ENCODE measurements at places on chromosomes 11 and 22.

- no peaks in the 10 kb centered on the region for H3K27me3 ChIP-seq
- H3K36me3 ChIP-seq: no peaks in the 10 kb centered on the region
- DNase-seq: no peak
Observed at GRCh38 chr11:81432333-81432732, 1301.3 kb downstream of the FAM181B start.

DNA sequence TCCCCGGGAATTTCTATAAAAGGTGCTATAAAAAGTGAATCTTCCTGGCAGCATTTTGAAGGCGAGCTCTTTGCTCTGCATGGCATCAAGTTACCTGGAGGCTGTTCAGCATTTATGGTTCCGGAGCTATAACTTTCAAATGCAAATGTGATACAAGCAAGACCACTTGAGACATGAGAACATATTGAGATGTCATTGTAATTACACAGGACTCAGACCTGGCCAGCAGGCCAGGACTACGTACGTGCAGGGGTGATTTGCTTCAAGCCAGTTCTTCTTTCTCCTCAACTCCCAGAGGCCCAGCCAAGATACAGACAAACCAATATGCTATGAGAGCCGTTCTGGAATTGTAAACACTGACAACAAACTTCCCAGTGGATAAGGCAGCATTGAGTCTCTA is 227.4 kb upstream of the FAT3 start:
- no peaks in the 10 kb centered on the region for H3K36me3 ChIP-seq
- no peaks in the 10 kb centered on the region for H3K27me3 ChIP-seq
- H3K4me1 ChIP-seq: no peaks in the 10 kb centered on the region

- peaks cover 62% of the 10 kb centered on the region for H3K4me1 ChIP-seq
- peaks cover 47% of the 10 kb centered on the region for H3K36me3 ChIP-seq
- no peak overlapping the region for H3K4me3 ChIP-seq
- no peaks in the 10 kb centered on the region for H3K27me3 ChIP-seq
Observed at GRCh38 chr11:12222055-12222792, 111.8 kb downstream of the MICAL2 start.

- H3K4me3 ChIP-seq: no peak overlapping the region
- DNase-seq: no peak
- H3K36me3 ChIP-seq: no peaks in the 10 kb centered on the region
- H3K27me3 ChIP-seq: no peaks in the 10 kb centered on the region
- no peak overlapping the region for H3K27ac ChIP-seq
- H3K4me1 ChIP-seq: no peaks in the 10 kb centered on the region
Observed at GRCh38 chr22:47396105-47396504, 633.7 kb downstream of the TBC1D22A start.

GRCh38 chr22:48906216-48906835 is 921.3 kb downstream of the BRD1 start:
- no peak overlapping the region for H3K27ac ChIP-seq
- H3K4me1 ChIP-seq: no peaks in the 10 kb centered on the region
- H3K27me3 ChIP-seq: peaks cover 2% of the 10 kb centered on the region
- H3K4me3 ChIP-seq: no peak overlapping the region
- DNase-seq: no peak
- H3K36me3 ChIP-seq: no peaks in the 10 kb centered on the region

DNA sequence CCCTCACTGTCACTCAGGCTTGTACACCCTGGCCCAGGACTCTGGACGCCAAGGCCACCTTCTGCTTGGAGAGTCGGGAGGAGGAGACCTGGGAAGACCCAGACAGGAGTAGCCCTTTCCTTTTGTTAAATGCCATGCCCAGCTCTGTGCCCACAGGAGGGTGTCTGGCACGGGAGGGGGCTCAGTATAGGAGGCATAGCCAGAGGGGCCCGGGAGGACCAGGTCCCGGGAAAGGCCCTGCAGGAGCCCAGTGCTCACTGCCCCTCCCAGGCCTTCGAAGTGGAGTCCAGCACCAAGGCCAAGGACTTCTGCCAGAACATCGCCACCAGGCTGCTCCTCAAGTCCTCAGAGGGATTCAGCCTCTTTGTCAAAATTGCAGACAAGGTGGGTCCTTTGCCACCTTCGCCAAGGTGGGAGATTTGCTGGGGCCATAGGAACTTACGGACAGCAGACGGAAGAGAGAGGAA is 79.0 kb downstream of the MYO7A start:
- H3K27ac ChIP-seq: no peak overlapping the region
- DNase-seq: no peak
- H3K27me3 ChIP-seq: no peaks in the 10 kb centered on the region
- no peak overlapping the region for H3K4me3 ChIP-seq
- no peaks in the 10 kb centered on the region for H3K36me3 ChIP-seq
- H3K4me1 ChIP-seq: no peaks in the 10 kb centered on the region

DNA sequence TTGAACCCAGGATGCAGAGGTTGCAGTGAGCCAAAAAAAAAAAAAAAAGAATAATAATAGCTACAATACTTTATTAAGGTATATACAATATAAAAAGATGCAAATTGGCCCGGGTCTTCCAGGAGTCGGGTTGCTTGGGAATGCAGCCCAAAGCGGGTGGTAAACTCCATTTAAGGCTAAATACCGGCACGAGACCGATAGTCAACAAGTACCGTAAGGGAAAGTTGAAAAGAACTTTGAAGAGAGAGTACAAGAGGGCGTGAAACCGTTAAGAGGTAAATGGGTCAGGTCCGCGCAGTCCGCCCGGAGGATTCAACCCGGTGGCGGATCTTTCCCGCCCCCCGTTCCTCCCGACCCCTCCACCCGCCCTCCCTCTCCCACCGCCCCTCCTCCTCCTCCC is 143.3 kb downstream of the DLG2 start:
- H3K27me3 ChIP-seq: no peaks in the 10 kb centered on the region
- no peaks in the 10 kb centered on the region for H3K36me3 ChIP-seq

GRCh38 chr11:116336540-116336939 is 436.2 kb downstream of the BUD13 start:
- H3K4me1 ChIP-seq: no peaks in the 10 kb centered on the region
- no peak for DNase-seq
- H3K36me3 ChIP-seq: no peaks in the 10 kb centered on the region
- H3K4me3 ChIP-seq: no peak overlapping the region
- H3K27me3 ChIP-seq: no peaks in the 10 kb centered on the region

GRCh38 chr11:112630496-112630895 is 330.7 kb upstream of the NCAM1 start:
- no peak overlapping the region for H3K4me3 ChIP-seq
- no peaks in the 10 kb centered on the region for H3K4me1 ChIP-seq
- peaks cover 17% of the 10 kb centered on the region for H3K27me3 ChIP-seq
- DNase-seq: no peak
- no peak overlapping the region for H3K27ac ChIP-seq

GRCh38 chr11:126833065-126833464 is 167.5 kb downstream of the KIRREL3 start:
- H3K4me1 ChIP-seq: no peaks in the 10 kb centered on the region
- H3K27me3 ChIP-seq: no peaks in the 10 kb centered on the region
- H3K4me3 ChIP-seq: no peak overlapping the region

GRCh38 chr22:48277868-48278581 is 1515.6 kb downstream of the TBC1D22A start:
- H3K36me3 ChIP-seq: no peaks in the 10 kb centered on the region
- H3K27ac ChIP-seq: no peak overlapping the region
- DNase-seq: no peak

DNA sequence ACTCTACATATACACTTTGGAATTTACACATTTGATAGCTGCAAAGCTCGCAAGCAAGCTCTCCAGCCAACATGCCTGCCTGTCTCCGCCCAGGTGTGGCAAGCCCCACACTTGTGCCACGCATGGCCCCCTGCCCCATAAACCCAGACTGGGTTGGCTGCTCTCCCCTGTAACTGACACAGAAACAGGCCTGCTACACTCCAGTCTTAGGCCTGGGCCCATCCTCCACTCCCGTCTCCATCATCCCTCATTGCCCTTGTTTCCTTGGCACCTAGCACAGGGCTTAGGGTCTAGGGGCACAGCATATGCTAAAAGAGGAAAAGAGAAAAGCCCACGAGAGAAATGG is 41.4 kb downstream of the PACSIN2 start:
- peaks cover 14% of the 10 kb centered on the region for H3K36me3 ChIP-seq
- peaks cover 5% of the 10 kb centered on the region for H3K4me1 ChIP-seq
- no peaks in the 10 kb centered on the region for H3K27me3 ChIP-seq

GRCh38 chr11:124837491-124837856 is 27.8 kb upstream of the ROBO3 start:
- peak; percentile 17 for DNase-seq
- H3K4me1 ChIP-seq: peaks cover 17% of the 10 kb centered on the region
- no peak overlapping the region for H3K27ac ChIP-seq
- peaks cover 2% of the 10 kb centered on the region for H3K36me3 ChIP-seq

DNA sequence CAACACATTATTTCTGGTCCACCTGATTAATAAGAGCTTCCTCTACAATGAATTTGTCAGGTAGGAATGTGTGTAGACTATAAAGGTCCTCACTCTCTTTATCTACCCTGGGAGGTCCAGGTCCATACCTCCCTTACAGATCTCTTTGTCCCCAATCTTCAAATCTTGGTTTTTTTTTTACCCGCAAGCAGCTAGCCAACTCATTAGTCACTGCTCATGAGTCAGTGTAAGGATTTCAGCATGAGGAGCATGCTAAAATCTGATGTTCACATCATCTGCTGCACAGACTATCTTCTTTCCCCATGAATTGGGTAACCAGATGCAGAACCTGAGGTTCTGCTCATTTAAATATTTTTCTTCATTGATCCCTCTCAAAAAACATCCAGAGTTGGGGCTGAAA is 397.0 kb upstream of the ISX start:
- H3K4me3 ChIP-seq: no peak overlapping the region
- H3K4me1 ChIP-seq: no peaks in the 10 kb centered on the region
- no peaks in the 10 kb centered on the region for H3K27me3 ChIP-seq

- H3K36me3 ChIP-seq: no peaks in the 10 kb centered on the region
- no peak overlapping the region for H3K4me3 ChIP-seq
- no peaks in the 10 kb centered on the region for H3K27me3 ChIP-seq
Observed at GRCh38 chr11:25119416-25119815, 622.6 kb downstream of the LUZP2 start.

- peak overlapping the region; percentile 15 for H3K27ac ChIP-seq
- no peak for DNase-seq
- H3K4me3 ChIP-seq: no peak overlapping the region
- H3K27me3 ChIP-seq: no peaks in the 10 kb centered on the region
- peaks cover 71% of the 10 kb centered on the region for H3K36me3 ChIP-seq
- peaks cover 18% of the 10 kb centered on the region for H3K4me1 ChIP-seq
Observed at GRCh38 chr11:72002841-72003775, 4.4 kb downstream of the IL18BP start.

DNA sequence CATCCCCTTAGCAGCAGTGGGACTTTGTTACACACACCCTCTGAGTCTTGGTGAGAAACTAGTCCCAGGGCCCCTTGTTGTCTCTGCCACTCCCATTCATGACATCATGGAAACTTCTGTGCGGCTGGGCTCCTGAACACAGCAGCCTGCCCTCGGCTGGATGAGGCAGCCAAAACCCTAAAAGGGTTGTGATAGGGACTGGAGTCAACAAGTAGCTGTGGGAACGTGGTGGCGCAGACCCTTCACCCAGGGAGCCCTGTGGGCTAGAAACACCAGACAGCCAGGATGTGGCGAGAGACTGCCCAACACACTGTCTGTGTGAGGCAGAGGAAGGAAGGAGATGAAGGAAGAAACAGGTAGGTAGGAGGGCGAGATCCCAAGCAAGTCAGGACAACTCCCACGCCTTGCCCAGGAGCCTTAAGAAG is 3.9 kb downstream of the CD3D start:
- peak overlapping the region; percentile 94 for H3K4me3 ChIP-seq
- H3K27me3 ChIP-seq: no peaks in the 10 kb centered on the region
- DNase-seq: peak; percentile 95
- H3K4me1 ChIP-seq: peaks cover 61% of the 10 kb centered on the region

GRCh38 chr22:20018001-20018400 is 1.4 kb upstream of the ARVCF start:
- H3K27me3 ChIP-seq: peaks cover 28% of the 10 kb centered on the region
- H3K4me3 ChIP-seq: peak overlapping the region; percentile 38
- H3K27ac ChIP-seq: no peak overlapping the region
- H3K36me3 ChIP-seq: peaks cover 3% of the 10 kb centered on the region

DNA sequence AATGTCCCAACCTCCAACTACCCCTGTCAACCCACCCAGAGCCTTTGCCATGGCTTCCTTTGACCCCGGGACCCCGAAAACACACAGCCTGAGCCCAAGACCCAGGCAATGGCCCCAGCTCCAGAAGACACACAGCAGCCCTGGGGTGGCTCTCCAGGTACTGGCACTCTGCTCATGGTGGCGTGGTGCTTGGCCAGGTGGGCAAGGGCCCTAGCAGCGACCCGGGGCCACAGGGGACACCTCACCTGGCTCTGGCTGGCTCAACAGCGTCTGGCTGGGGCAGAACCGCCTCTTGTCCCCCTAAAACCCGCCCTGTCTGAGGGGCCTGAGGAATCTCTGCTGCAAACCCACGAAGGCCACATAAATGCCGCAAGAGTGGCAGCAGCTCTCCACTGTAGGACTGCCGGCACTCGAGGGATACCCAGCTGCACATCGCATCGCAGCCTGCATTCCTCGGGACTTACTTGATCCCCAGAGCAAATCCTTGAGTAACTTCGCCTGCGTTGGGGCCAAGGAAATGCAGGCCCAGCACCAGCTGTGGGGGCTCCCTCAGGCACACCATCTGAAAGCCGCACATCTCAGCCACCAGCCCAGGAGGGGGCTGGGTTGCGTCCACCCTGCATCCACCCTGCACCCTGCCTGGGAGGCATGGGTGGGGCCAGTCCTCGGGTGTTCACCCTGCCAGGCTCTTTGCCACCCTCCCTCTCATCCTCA is 23.1 kb upstream of the GNB1L start:
- H3K36me3 ChIP-seq: no peaks in the 10 kb centered on the region
- H3K4me3 ChIP-seq: no peak overlapping the region
- no peak for DNase-seq
- no peaks in the 10 kb centered on the region for H3K27me3 ChIP-seq
- peak overlapping the region; percentile 54 for H3K27ac ChIP-seq
- H3K4me1 ChIP-seq: peaks cover 13% of the 10 kb centered on the region

- no peak for DNase-seq
- no peaks in the 10 kb centered on the region for H3K27me3 ChIP-seq
- H3K4me1 ChIP-seq: peaks cover 36% of the 10 kb centered on the region
- peaks cover 8% of the 10 kb centered on the region for H3K36me3 ChIP-seq
Observed at GRCh38 chr22:25774575-25775026, 32.6 kb downstream of the MYO18B start.

DNA sequence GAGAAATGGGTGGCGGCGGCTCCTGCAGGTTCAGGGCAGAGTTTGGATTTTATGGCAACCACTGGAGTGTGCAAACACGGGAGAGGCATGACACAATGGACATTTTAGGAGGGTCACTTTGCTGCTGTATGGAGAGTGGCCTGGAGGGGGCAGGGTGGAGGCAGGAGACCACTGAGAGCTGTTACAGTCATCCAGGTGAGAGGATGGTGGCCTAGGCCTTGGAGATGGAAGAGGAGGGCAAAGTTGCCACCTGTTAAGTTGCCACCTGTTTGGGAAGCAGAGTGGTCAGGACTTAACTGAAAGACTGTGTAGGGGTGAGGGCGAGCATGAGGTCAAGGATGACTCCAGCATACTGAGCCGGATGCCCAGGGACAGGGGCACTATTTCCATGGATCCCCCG is 2.3 kb upstream of the RAD9A start:
- H3K27me3 ChIP-seq: peaks cover 10% of the 10 kb centered on the region
- H3K36me3 ChIP-seq: peaks cover 11% of the 10 kb centered on the region
- H3K27ac ChIP-seq: peak overlapping the region; percentile 48
- peak overlapping the region; percentile 62 for H3K4me3 ChIP-seq

GRCh38 chr11:56705784-56706396 is 7.0 kb downstream of the OR9G1 start:
- H3K4me1 ChIP-seq: no peaks in the 10 kb centered on the region
- no peak for DNase-seq
- H3K36me3 ChIP-seq: no peaks in the 10 kb centered on the region
- no peak overlapping the region for H3K4me3 ChIP-seq
- H3K27me3 ChIP-seq: no peaks in the 10 kb centered on the region

- peak overlapping the region; percentile 83 for H3K4me3 ChIP-seq
- H3K36me3 ChIP-seq: no peaks in the 10 kb centered on the region
- H3K27ac ChIP-seq: peak overlapping the region; percentile 76
- no peak for DNase-seq
- peaks cover 17% of the 10 kb centered on the region for H3K4me1 ChIP-seq
Observed at GRCh38 chr11:6925636-6926207, 504 bp upstream of the ZNF215 start.

Data from activated CD4-positive, alpha-beta T cell treated with anti-CD3 and anti-CD28 coated beads, Interleukin-2, amount 10 ng/mL, durations not matched to agents 7 days and 5 days (primary cell).